ENCODE measurements at places on chromosomes 6 and 20.

DNA sequence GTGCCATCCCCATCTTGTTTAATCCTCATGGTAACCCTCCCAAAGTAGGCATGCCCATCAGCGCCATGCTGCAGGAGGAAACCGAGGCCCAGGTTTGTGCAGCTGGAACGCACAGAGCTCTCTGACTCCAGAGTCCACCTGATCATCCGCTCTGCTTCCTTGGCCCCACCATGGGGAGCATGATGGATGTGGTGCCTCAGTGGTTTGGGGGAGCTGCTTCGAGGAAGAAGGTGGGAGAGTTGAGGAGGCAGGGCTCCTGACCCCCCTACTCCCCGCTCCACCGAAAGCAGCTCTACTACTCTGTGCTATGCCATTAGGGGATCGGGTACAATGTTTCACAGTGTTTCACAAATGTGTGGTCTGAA lies 52.2 kb downstream of the TGM2 start:
- no peak for DNase-seq

DNA sequence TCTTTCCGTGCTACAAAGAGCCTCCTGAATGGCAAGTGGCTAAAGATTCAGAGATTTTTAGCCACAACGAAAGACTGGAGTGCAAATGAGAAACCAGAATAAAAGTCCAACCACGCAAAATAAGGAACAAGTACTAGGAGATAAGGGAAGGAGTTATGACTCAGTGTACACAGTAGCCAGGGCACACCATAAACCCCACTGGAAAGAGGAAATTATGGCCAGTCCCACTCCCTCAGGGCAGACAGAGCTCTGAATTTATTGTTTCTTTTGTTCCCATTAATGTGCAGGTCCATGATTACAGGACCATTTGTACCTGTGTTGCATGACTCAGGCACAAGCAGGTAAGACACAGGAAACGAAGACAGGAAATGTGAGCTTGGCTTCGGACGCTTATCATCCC lies 150.3 kb upstream of the PREP start:
- peak; percentile 85 for DNase-seq

DNA sequence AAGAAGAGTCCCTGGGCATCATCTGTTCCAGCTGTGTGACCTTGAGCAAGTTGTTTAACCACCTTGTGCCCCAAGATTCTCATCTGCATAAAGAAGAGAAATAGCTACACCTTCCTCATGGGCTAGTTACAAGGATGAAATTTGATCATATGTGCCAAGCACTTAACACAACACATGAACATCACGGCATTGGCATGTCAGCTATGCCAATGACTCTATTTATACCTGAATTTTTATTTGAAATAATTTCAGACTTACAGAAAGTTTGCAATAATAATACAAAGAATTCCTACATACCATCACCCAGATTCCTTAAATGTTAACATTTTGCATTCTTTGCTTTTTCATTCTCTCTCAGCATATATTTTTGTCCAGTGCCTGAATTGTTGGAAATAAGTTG lies 21.0 kb upstream of the TCF15 start:
- DNase-seq, result no peak

DNA sequence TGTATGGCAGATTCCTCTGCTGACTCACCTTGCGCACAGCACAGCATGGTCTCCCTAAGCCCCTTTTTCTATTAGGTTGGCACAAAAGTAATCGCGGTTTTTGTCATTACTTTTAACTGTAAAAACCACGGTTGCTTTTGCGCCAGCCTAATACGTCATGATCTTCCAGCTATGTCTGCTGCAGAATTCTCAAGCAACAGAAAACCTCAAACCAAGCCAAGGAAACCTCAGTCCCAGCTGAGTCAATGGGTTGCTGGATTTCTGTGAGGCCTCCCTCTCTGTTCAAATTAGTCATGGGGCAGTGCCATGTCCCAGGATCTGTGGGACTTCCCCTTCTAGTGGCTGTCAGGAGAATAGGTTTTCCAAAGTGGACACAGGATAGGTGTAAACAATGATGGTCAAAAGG lies 15.7 kb upstream of the ENPP1 start:
- no peak for DNase-seq

GRCh38 chr20:5557123-5557522 lies 193.1 kb upstream of the SHLD1 start:
- DNase-seq, result no peak

DNA sequence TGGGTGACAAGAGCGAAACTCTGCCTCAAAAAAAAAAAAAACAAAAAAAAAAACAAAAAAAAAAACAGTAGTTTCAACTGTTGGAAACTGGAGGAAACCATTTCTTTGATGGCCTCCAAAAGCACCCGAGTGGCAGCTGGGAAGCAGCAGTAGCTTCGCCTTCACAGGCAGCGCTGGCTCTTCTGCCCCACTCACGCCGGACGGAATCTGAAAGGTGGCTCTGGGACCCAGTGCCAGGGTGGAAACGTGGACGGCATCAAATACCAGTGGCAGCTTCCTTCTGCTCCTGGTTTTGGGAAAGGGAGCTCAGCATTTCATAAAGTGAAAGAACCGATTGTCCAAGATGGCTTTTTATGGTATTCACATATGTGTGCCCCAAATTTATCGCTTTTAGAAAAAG lies 159.4 kb downstream of the SMOC2 start:
- no peak for DNase-seq

GRCh38 chr20:34374209-34374760 lies 11.2 kb downstream of the ITCH start:
- no peak for DNase-seq

DNA sequence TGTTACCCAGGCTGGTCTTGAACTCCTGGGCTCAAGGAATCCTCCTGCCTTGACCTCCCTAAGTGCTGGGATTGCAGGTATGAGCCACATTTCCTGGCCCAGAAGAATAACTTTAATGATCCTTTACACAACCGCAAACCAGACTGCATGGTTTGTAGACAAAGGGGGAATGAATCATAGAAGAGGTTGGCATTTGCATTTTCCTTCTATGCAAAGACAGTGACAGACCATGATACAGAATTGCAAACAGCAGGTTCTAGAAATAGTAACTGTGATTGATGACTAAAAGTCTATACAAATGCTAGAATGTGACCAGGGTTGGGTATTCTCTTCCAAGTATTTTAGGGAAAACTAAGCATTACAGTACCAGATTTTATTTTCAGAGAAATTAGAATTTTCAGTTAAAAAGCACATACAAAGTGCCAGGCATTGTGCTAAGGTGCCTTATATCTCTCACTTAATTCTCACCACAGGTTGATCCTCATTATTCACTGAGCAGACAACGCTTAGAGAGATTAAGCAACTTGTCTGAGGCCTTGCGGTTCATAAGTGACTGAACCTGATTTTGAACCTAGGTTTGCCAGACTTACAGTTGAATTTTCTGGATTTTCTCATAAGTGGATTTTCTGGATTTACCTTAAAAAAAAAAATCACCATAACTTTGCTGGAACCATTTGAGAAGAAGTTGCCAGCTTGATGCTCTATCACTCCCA lies 146.6 kb downstream of the ZFAND3 start:
- DNase-seq, result no peak

DNA sequence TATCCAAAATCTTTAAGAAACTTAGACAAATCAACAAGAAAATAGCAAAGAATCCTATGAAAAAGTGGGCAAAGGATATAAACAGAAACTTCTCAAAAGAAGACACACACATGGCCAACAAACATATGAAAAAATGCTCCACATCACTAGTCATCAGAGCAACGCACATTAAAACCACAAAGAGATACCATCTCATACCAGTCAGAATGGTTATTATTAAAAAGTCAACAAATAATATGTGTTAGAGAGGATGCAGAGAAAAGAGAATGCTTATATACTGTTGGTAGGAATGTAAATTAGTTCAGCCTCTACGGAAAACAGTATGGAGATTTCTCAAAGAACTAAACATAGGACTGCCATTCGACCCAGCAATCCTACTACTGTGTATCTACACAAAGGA lies 212.0 kb upstream of the DTNBP1 start:
- no peak for DNase-seq

GRCh38 chr6:157990321-157991066 lies 8.8 kb downstream of the SYNJ2 start:
- no peak for DNase-seq

GRCh38 chr6:89986650-89987074 lies 92.4 kb downstream of the GJA10 start:
- no peak for DNase-seq

GRCh38 chr6:45488269-45488668 lies 110.5 kb upstream of the SUPT3H start:
- no peak for DNase-seq

- no peak for DNase-seq
Observed at GRCh38 chr6:155887421-155887820, 431.8 kb upstream of the NOX3 start.

GRCh38 chr6:54617730-54618129 lies 228.8 kb upstream of the FAM83B start:
- DNase-seq, result no peak

GRCh38 chr20:62177307-62177706 lies 5.5 kb upstream of the MTG2 start:
- no peak for DNase-seq

GRCh38 chr6:147579667-147580066 lies 71.2 kb downstream of the SAMD5 start:
- no peak for DNase-seq

DNA sequence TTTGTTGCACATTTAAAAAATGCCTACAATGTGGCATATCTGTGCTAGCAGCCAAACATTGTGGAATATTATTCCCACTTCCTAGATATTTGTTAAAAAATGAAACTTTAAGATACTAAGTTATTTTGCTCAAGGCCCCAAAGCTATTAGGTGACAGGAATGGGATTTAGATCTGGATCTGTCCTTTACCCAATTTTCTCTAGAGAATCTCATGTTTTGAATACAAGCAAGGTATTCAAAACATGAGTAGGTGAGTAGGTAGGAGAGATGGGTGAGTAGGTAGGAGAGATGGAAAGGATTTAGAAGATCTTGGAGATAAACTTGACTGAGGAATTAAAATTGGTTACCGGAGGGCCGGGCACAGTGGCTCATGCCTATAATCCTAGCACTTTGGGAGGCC lies 61.2 kb upstream of the AKIRIN2 start:
- DNase-seq, result no peak

DNA sequence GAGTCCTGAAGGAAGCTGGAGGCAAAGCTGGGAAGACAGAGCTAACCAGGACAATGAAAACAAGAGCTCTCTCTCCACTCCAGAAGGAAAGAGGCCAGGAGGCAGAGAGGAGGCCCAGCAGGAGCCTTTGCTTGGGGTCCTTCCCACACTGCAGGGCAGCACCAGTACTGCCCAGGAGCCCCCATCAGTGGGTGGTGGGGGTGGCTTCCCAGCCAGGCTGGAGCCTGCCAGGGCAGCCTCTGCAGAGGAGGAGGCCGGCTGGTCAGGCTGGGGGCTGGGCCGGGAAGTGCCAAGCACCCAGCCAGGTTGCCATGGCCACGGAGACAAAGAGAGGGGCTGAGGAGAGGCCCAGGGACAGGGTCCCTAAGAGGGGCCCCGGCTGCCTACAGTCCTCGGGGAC lies 33.4 kb downstream of the PREX1 start:
- DNase-seq, result no peak

DNA sequence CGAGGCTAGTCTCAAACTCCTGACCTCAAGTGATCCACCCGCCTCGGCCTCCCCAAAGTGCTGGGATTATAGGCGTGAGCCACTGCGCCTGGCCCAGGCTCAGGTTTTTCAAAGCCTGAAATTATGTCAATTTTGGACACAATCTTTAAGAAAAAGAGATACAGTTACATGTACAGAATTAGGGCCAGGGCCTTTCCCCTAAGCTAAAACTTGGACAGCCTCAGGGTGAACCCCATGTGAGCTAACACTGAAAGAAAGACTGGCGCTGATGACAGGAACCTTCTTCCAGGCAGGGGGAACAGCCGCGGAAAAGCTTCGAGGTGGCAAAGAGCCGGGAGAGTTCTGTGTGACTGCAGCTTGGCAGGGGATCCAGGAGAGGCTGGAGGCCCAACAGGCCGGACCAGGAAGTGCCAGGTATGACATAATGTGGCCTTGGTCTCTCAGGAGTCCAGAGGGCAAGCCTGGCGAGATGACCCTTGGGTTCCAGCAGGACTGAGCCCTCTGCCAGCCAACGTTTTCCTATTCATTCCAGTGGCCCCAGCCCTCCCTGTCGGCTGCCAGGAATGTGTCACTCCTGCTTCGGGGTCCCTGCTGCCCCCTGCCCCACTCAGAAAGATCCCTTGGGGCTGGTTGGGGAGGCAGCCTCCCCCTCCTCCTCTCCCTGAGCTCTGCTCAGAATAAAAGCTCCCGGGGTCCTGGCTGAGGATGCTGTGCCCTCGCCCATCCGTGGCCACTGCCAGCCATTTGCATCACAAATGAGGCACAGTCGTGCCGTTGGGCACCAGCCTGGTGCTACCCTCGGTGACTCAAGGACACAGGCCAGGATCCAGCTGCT lies 37.3 kb downstream of the RBM38 start:
- DNase-seq, result no peak

DNA sequence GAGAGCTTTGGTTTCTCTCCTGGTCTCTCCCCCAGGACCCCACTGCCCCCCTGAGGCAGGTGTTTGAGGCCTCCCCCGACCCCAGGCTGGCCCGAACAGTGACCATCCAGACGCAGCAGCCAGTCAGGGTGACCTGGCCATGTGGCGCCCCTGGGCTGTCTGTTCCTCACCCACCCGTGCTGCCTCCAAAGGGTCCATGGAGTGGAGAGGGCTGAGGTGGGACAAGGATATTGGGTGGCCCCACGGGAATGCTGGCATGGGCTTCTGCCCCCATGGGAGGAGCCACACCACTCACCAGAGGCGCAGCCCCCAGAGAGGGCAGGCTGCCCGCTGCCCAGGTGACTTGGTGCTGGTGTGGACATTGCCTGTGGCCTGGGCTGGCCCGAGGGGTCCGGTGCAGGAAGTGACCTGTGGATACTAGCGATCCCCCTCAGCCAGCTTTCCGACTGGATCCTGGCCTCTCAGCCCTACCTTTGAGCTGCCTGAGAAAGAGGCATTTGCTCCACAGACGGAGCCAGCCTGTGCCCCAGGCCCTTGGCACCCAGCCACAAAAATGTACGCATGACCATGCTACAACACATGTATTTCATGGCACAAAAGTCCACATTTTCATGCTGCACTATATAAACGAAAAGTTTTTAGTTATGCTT lies 50.8 kb downstream of the BCAS4 start:
- DNase-seq, result no peak

- DNase-seq, result no peak
Observed at GRCh38 chr6:48916607-48917006, 546.4 kb downstream of the MMUT start.

DNA sequence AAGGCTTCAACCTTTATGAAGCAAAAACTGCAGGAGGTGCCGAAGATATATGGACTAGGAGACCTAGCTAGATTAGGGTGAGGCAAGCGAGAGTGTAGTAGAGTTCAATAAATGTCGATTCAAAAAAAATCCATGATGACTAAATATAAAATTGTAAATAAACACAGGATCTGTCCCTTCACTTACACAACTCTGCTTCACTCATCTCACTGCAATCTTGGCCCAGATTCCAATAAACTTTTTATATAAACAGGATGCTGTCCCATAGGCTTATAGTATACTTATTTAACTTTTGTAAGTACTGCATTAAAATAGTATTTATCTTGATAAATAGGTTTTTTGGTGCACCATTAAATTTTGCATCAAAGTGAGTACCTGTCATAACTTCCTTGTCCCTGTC lies 648.4 kb upstream of the NRSN1 start:
- no peak for DNase-seq

- no peak for DNase-seq
Observed at GRCh38 chr6:14079971-14080370, 37.6 kb upstream of the CD83 start.
